Sigmoid colon (tissue), 7 donors: ENCODE measurements at places on chromosomes 5 and 9.

GRCh38 chr5:113273948-113274347, 160.8 kb downstream of the TSSK1B start:
- no peak for DNase-seq

DNA sequence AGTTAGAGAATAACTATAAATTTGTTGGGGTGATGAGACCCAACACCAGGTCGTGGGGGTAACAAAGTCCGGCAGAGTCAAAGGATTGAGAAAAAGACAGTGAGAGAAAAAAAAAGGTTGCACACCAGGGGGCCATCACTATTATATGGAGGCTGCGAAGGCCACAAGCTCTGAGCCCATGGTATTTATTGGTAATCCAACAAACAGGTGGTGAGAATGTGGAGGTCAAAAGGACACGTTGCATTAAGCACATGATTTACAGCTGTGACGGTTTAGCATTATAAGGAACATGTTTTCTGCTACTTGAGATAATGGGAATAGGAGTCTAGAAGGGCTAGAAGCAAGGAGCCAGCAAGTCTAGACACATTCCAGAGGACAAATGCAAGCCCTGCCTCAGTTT, 2202.2 kb upstream of the C9orf72 start:
- DNase-seq, result no peak

- DNase-seq, result no peak
Observed at GRCh38 chr9:35618854-35619799, 914 bp upstream of the CD72 start.

- no peak for DNase-seq
Observed at GRCh38 chr5:103598997-103599566, 36.5 kb upstream of the NUDT12 start.

GRCh38 chr9:19939734-19940278, 151.0 kb upstream of the SLC24A2 start:
- no peak for DNase-seq

DNA sequence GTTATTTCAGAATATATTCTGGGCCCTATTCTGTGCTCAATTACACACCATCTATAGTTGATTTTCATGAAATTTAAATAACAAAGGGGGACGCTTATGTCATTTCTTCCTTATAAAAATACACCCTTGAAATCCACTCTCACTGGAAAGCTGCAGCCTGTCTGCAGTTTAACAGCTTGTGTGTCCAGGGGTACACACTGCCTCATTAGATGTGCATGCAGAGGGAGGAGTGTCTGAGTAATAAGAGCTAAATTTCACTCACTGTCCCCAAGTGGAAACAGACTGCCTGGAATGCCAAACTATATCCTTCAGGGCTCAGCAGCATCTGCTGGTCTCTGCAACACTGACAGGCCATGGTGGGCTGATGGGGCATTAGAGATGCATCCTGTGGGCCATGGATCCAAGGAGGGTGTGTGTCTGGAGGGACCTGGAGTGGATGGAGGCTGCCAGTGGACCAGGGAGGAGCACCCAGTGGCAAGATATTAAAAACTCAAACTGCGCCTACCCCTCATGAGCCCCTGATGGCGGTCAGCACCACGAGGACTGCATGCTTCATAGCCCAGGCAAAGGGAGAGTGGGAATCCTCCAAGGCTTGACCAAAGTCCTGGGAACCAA, 15.8 kb upstream of the TIFAB start:
- peak; percentile 11 for DNase-seq

- DNase-seq, result no peak
Observed at GRCh38 chr5:129387944-129388343, 72.2 kb upstream of the ADAMTS19 start.

- no peak for DNase-seq
Observed at GRCh38 chr5:139181322-139181730, 16.8 kb downstream of the SIL1 start.

DNA sequence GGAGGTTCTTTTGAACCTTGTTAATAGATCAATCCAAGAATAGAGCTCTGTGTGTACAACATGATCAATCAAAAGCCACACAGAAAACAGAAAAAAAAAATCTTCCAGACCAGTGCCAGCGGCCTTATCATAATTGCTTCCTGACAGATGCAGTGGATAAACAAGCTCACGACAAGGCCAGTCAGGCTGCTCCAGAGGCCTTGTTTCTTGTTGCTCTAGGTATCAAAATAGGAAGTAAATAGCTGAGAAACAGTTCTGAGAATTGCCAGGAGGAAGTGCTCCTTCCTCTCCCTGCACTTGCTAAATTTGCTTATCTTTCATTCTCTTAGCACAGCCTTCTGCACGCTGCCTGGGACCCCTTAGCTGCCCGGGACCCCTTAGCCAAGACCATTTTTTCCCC, 199.0 kb upstream of the TARS1 start:
- DNase-seq, result no peak

GRCh38 chr5:126912616-126913200, 117.7 kb downstream of the MARCHF3 start:
- no peak for DNase-seq

DNA sequence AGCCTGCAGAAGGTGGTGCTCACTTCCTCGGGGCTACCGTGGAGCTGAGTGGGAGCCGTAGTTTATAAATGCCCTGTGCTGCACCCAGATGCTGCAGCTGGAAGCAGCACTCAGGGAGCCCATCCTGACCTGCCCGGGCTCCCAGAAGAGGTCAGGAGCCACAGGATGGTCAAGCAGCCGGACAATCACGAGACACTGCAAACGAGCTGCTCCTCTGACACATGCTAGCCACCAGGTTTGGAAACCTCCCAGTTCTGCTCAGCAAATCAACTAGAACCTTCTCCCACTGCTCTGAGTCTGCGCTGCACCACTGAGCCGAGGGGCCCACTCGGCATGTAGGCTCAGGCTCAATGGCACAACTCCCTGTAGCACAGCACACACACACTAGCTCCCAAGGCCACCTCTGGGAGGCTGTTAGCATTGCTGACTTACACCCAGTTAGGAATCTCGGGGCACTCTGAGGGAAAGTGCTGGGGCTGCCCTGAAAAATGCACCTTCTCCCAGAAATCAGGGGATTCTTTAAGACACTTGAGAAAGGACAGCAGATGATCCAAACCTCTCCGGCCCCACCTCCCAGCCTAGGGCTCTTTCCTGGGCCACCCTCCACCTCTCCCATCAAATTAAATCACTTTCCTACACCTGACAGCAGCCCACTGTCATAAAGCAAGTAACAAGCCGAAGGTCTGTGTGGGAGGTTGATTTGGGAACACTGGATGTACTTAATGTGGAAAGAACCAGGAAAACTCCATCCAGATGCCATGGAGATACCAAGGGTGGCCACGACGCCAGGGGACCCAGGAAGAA, 59.1 kb downstream of the PSMB7 start:
- DNase-seq, result no peak

GRCh38 chr9:75039009-75039408, 10.9 kb upstream of the CARNMT1 start:
- DNase-seq, result no peak

- no peak for DNase-seq
Observed at GRCh38 chr5:130885691-130886090, 279.4 kb downstream of the HINT1 start.

DNA sequence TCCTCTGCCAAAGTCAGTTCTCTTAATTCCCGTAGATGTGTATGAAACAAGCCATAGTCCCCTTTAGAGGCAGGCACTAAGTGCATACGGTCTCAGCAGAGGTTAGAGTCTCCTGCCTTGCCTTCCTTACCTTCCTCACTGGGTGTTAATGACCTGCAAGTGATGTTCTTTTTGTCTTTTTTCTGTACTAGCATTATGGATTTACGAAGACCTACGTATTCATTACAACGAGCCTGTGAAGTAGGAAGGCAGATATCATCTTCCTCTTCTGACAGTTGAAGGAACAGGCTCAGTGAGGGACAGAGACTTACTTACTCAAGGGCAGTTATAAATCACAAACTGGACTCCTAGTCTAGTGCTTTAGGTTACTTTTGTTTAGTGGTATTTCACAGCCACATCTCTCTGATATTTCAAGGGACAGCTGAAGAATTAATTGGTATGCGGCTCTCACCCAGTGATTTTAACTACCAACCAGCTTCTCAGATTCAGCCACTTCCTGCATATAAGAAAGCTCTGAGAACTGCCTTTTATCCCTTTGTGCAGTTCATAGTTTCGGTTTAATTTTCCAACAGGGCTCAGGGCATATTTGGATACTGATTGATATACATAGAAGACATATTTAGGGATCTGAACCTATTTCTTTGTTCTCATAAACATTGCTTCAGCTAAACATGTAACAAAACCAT, 85.1 kb upstream of the CKMT2 start:
- DNase-seq, result no peak

- no peak for DNase-seq
Observed at GRCh38 chr5:146890066-146890465, 11.5 kb upstream of the PPP2R2B start.

DNA sequence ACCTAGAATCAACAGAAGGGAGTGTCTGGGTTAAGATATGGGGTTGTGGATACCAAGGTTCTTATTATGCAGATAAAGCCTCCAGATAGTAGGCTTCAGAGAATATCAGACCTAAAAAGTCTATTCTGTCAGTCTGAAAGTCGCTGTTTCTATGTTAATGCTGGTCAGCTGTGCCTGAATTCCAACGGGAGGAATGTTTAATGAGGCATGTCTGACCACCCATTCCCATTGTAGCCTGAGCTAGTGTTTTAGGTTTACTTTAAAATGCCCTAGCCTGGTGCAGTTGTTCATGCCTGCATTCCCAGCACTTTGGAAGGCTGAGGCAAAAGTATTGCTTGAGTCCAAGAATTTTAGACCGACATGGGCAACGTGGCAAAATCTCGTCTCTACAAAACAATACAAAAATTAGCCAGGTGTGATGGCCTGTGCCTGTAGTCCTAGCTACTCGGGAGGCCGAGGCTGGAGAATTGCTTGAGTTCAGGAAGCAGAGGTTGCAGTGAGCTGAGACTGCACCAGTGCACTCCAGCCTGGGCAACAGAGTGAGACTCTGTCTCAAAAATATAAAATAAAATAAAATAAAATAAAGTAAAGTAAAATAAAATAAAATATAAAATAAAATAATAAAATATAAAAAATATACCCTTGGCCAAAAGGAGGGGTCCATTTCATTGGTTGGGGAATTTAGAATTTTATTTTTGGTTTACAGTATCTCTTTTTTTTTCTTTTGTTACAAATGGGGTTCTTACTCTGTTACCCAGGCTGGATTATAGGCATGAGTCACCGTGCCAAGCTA, 7.8 kb upstream of the SOX30 start:
- no peak for DNase-seq

DNA sequence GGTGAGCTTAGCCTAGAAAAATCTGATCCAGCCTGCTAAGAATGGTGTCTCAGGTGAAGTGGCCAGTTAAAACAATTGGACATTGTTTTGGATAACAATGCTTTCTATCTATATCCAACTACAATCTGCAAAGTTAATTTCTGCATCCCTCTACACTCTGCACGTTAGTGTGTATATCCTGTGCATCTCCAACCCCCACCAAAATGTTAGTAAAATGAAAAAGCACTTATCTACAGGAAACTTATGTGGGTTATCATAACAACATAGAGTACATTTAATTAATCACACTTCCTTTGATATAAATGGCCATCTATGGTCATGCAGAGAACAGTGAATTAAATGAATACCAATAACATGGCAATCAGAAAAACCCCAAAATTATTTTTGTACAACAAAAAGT, 158.7 kb downstream of the NFIB start:
- DNase-seq, result no peak

- no peak for DNase-seq
Observed at GRCh38 chr5:124401476-124402143, 344.8 kb downstream of the ZNF608 start.

DNA sequence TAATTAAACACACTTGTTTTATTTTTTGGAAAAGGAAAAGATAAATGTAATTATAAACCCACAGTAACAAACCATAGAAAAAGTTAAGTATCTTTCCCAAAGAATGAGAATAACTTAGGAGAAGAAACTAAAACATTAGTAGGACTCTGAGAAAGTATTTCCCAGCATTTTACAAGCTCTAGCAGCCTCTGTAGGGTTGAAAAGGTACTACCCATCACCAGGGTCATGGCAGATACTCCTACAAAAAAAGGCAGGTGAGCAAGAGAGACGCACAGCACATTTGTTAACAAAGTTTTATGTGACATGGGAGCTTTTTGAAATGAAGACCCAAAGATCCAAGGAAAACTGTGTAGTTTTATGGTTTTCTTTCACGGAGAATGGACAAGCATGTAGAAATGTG, 77.7 kb upstream of the FAM169A start:
- no peak for DNase-seq

GRCh38 chr5:80360914-80361444, 41.2 kb downstream of the SPZ1 start:
- DNase-seq, result no peak

DNA sequence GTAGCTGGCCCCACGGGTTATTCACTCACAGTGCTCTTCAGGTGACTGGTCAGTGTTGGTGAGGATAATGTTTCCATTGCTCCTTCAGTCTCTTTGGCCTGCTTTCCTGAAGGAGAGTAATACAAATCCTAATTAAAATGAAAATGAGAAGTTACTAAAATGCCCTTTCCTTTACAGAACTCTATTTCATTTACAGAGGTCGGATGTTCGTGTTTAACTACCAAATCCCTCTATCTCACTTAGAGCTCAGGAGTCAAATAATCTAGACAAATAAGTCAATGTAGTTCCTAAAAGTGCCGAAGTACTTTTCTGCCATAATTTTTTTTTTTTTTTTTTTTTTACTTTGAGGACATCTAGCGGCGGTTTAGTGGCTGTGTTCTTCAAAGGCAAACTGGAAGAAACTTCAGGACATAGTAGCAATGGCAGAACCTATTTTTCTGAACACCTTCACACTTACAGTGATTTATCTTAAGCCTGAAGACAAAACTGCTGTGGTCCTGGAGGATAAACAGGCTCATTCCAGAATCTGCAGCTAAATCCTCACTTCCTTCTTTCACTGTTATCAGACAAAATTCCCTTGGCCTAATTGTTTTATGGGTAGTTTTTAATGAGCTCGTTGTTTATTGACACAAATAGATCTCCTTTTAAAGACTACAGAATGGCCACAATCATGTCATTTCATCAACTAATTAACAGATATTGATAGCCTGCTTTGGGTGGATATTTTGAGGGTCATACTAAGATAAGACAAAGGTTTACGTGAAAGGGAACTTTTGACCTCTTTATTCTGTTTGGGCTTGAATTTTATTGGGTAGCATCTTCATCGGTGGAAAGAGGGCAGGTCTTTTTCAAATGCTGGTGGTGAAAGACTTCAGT, 207.6 kb upstream of the DMRTA1 start:
- no peak for DNase-seq

GRCh38 chr5:10595672-10596309, 31.9 kb downstream of the ANKRD33B start:
- no peak for DNase-seq

DNA sequence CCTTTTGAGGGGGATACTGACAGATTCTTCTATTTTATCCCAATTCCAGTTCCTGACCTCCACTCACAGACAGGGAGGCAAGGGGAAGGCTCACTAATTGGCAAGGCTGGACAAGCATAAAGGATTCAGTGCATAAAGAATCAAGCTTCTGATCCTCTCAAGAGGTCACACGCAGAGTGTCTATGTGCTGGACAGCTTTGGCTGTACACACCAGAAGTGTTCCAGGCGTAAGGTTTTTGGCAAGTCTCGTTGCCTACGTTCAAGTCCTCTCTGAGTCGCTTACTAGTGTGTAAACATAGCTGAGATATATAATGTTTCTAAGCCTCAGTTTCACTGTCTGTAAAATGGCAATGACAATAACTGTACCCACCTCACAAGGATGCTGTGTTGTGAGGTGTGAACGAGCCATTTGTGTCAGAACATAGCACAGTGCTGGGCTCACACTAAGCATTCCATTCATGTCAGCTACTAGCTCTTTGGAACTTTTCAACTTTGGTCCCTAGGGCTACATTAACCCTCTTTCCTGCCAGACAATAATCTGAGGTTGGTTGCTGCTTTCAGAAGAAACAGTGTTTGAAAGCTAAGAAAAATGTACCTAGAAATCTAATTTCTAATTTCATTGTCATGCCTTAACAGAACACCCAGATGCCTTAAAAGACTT, 52.1 kb downstream of the PALM2AKAP2 start:
- DNase-seq, result peak; percentile 65
